ENCODE measurements at places on chromosomes 1 and 21. TPM values are rescaled to one million over a fixed set of nuclear protein-coding genes. Genes with fewer than 3 reads are reported as not detected.

DNA sequence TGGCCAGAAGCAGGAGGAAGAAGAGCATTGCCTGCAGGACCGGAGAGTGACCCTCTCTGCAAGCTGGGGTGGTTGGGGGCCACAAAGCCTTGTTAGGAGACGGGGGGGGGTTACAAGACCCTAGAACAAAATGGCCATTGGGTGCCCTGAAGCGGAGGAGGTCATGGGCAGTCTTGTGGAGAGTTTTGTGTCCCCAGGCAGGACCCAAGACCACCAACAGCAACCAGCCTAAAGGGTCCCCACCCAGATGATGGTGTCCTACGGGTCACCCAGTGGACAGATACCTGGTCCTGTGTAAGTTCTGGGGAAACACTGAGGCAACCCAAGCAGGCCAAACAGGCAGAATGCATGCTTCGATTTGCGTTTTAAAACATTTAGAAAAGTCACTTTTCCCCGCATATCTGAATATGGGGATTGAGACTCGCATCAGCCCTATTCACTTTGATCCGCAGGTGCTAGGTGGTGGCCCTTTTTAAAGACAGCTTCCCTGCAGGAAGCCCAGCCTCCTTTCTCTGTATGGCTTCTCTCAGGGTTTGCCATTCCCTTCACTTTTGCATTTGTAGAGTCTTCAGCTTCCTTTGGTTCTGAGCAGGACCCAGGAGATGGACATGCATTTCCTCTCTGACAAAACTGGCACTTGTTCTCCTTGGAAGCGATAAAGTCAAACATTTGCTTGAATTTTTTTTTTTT lies 21.1 kb downstream of the GNG4 start:
- DNase-seq, result no peak

DNA sequence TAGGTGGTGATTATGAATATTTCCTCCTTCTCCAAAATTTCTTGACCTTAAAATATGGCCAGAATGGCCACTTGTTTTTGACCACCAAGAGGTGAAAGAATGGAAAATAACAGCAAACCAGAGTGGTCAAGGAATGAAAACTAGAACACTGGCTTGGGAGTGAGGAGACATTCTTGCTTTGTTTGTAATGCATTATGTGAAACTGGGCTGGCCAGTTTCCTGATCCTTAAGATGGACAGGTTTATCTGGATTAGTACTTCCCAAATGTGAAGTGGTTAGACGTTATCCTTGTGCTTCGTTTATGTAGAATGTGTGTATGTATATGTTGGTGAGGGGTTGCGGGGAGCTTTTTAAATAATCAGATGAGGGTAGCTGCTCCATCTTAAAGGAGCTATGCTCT lies 12.8 kb downstream of the PLA2G4A start:
- no peak for DNase-seq

DNA sequence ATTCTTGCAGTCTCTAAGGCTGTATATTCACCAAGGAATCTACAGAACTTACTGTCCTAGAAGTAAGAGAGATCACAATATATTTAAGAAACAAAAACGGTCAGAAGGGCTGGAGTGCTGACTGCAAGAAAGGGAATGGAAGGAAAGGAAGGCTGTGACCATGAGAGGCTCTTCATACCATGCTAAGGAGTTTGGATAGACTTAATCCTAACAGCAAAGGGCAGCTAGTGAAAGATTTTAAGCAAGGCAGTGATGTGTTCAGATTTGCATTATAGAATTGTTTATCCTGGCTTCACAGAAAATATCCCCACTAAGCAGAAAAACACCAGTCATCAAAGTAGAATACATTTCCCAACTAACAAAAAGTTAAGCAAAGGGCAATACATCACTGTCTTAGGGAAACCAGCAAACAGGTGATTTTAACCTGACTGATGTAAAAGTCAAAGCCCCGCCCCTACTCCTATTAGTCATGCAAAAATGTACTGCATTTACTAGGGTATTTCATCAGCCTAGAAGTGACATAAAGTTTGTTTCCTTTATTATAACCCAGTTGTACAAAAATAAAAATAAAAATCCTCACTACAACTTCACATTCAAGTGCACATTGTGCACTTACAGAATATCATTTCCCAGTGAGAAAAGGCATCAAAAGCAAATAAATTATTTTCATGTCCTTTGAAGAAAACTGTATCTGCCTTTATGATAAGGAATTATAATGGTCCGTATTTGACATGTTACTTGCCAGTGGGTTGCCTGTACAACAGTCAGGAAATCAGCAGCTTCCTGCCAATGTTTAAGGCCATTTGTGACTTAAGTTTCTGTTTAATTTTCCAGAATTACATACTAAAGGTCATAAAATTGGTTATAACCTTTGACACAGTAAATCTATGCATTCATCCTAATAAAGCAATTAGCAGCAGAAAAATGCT lies 17.2 kb downstream of the JAK1 start:
- peak; percentile 79 for DNase-seq

DNA sequence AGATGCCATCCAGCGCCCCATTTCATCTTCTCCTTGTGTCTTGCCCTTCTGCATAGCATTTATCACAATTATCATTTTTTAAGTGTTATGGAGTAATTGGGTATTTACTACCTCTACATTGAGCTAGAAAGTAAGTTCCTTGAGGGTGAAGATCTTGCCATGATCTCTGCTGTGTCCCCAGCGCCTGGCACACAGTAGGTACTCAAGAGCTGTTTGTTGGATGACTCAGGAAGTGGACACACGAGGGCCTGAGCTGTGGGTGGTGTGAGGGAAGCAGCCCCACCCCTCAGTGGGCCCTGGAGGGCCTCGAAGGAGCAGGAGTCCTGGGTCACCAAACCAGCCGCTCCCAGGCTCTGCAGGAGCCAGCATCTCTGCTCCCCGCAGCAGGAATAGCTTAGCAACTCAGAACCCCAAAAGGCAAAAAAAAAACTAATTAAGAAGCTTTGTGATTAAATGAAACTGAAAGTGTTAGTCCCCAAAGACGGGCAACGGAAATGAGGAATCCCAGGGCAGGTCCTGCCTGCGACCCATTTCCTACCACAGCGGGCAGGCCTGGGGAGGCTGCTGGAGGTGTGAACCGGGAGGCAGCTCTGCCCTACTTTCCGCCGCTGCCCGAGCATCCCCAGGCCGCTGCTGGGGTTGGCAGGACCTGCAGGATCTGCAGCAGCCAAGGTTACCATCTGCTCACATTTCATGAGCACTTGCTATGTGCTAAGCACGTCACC lies 87.7 kb downstream of the LACTBL1 start:
- no peak for DNase-seq

Gene CCDC190
- not detected for total RNA-seq

- no peak for DNase-seq
Measured at GRCh38 chr1:41435570-41436178, 48.8 kb downstream of the EDN2 start.

Gene TDRD5
- 0.12 TPM for total RNA-seq

DNA sequence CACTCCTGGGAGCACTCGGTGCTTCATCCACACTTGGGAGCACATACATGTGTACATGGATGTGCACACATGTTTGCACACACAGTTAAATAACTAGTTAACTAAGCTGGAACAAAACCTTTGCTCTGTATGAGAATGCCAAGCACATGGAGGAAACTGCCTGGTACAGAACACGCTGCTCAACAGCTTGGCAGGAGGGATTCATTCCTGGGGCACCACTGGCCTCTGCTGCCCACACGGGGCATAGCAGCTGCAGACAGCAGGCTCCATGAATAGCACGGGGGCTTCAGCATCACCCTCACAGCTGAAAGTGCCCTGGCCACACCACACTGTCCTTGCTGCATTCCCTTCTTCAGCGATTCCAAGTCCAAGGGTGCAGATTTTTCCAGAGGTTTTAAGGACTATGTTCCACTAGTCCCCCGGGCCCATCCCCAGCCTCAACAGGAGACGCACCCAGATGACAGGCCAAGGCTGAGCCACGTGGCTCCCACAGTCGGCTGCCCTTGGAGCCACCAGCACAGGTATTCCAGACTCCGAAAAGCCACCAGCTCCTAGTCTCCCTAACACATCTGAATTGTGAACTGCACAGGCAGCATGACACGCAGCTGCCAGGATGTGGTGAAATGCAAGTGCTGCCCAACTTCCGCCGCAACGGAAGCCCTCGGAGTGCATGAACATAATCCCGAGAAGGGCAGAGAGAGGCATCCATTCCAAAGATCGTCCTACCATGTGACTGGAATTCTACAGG lies 16.9 kb downstream of the NPHP4 start:
- DNase-seq, result peak; percentile 53

Gene KDF1
- 5.1 TPM for total RNA-seq

GRCh38 chr1:235925016-235925415 lies 58.3 kb upstream of the LYST start:
- DNase-seq, result no peak

DNA sequence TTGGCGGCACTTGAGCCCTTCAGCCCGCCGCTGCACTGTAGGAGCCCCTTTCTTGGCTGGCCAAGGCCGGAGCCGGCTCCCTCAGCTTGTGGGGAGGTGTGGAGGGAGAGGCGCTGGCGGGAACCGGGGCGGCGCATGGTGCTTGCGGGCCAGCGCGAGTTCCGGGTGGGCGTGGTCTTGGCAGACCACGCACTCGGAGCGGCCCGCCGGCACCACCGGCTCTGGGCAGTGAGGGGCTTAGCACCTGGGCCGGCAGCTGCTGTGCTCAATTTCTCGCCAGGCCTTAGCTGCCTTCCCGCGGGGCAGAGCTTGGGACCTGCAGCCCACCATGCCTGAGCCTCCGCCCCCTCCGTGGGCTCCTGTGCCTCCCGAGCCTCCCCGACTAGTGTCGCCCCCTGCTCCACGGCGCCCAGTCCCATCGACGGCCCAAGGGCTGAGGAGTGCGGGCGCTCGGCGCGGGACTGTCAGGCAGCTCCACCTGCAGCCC lies 673.7 kb upstream of the BRINP3 start:
- DNase-seq, result no peak

All from MCF 10A (cell line).